ENCODE measurements at places on chromosomes 1 and 21.

DNA sequence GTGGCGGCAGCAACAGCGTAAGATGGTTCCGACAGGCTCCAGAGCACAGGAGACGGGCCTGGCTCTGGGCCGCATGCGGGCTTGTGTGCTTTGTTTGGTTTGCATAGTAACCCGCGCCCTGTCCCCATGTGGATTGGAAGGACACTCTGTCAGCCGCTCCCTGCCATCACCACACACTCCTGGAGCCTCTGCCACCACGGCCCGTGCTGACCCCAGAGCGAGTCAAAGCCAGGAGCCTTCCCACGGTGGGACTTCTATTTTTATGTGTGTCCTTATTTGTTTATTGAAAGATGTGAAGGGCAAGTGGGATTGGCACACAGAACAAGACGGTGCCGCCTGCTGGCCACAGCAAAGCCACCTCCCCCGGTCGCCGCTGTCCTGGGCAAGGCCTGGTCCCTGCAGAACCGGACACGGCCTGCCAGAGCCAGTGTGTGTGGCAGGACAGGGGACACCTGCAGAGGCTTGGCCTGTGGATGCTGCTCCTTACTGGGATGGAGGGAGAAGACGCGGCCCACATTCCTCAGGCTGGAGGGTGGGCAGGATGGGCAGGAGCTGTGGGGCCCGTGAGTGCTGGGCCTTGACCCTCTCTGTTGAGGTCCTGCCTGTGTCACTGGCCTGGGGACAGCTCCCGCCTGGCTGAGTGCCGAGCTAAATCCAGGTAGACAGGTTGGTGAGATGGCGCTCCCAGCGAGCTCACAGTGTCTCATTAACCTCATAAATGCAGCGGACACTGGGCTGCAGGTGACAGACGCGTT is 64.4 kb downstream of the AGPAT3 start:
- no peak for DNase-seq

DNA sequence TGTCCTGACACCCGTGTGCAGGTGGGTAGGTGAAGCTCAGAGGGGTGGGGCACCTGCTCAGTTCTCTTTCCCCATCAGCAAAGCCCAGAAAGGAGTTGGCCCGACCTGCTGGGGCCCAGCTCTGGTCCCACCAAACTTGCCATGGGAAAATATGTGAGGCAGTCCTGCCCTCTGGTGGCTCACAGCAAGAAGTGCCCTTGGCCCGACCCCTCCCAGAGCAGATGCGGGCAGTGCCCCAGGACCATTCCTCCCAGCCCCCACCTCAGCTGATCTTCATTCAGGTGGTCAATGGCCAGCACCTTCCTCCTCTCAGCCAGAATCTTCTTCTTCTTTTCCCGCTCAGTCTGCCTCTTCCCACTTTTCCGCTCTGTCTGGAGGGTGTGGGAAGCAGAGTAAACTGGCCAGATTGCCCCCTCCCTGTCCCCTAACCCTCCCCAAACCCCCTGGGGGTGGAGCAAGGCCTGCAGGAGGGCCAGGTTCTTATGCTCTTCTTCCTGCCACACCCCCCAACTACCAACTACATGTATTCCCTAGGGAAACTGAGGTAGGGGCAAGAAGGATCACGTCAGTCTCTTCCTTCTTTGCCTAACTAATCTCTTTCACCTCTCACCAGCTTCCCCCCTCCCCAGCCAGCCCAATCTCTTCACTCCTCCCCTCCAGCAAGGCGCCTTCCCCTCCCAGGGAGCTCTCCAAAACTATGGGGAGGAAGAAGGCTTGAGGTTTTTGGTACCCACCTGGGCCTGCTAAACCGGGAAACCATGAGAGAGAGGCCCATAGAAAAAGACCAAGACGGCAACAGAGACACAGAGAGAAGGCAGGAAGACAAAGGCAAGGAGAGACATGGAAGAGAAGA is 15.6 kb downstream of the TNNT2 start:
- DNase-seq: peak; percentile 15

GRCh38 chr1:212971312-212971711 is 21.0 kb downstream of the VASH2 start:
- no peak for DNase-seq

- no peak for DNase-seq
Measured at GRCh38 chr1:204146965-204147364, 4.9 kb downstream of the ETNK2 start.

DNA sequence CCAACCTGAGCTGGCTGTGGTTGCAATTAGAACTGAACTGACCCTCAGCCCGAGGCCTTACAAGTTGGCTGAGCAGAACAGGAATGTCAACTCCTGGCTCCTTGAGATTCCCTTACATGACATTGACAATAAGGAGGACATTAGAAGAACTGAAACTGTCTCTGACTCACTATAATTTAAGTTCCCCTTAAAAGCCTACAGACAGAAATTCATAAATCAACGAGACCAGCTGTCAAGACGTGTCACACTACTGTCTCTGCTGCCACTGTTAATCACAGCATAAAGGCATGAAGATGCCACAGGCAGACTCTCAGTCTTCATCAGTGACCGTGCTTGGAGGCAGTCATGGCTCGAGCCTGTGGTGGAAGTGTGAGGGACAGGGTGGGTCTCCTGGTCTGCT is 168.8 kb downstream of the GABPA start:
- no peak for DNase-seq

DNA sequence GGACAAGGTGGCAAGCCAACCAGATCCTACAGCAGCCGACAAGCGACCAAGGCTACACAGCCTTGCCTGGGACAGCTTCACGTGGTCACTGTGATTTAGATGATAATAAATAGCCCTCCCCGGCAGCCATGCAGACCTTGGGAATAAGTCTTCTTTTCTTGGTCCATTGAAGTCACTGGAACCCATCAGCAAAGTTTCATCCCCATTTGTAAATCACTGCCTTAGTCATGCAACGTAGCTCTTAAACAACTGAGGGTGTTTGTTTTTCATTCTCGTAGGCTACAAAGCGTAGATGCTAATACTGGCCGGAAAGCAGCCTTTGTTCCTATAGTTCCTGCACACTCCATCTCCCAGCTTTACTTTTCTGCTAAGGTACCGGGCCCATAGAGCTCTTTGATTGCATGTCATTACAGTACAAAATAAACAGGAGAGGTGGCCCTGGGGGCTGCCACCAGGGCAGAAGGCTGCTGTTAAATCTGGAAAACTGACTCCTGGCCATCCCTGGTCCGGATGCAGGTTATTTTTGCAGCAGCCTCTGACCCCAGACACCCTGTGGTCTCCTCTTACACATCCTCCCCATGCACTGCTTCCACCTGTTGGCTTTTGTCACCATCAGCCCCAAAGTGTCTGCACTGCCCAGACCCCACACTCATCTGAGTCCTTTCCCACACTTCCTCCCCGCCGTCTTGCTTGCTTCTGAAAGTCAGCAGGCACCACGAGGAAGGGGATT is 105.5 kb downstream of the TOMM20 start:
- DNase-seq: no peak

DNA sequence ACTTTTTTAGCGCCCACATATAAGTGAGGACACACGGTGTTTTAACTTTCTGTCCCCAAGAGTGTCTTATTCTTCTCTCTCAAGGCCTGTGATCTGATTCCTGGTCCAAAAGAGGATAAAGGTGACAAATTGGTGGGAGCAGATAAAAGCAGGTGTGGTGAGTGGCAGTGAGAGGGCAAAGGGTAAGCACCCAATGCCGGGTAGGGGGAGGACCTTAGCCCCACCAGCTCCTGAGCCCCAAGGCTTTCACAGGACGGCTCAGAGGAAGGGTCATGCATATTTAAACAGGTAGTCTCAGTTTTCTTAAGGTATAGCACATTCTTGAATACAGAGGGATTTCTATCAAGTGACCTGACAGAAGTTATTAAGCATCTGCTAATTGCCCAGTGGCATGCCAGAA is 19.6 kb downstream of the LBR start:
- DNase-seq: no peak

GRCh38 chr1:42145764-42146625 is 7.2 kb upstream of the GUCA2B start:
- no peak for DNase-seq

- DNase-seq: no peak
Measured at GRCh38 chr1:246784621-246785493, 60.6 kb downstream of the SCCPDH start.

DNA sequence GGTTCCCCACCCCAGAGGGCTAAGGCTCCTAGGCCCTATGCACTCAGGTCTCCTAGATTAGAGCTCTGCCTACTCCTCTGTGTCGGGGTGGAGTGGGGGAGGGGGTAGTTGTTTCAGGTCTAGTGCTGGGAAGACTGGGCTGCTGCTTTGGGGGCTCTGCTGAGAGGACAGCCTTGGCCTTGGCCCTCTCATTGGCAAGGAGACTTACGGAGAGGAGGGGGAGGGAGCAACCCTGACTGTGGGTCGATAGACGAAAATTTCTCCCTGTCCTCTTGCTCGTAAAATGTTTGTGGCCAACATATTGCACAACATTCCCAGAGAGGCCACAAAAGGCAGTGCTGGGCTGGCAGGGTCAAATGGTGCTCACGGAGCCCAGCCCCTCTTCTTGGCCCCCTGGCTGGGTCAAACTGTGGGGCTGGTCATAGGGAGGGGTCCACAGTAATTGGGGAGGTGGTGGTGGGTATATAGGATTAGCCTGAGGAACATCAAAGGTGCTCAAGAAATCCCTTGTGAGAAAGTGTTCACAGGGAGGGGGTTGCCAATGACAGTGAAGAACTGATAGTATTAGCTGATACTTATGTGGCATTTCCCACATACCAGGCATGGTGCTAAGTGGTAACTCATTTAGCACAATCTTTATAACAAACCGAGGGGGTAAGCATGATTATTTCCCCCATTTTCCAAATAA is 8.5 kb upstream of the DMBX1 start:
- no peak for DNase-seq

DNA sequence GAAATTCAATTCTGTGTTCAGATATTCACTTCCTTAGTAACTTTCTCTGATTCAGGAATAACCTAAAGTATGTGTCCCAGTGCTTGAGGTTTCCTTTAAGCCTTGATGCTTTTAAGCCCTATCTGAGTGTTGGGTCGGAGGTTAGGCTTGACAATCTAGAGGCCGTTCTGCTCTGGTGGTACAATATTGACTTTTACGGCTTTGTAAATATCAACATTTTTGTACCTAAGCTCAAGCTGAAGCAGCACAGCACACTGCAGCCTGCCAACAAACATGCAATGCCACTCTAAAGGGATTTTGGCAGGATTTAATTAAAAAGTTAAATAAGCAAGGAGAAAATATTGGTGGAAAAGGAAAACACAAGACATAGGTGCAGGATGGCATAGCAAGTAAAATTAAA is 279.2 kb downstream of the NEGR1 start:
- no peak for DNase-seq

- no peak for DNase-seq
Measured at GRCh38 chr1:90046635-90047034, 51.7 kb downstream of the ZNF326 start.

GRCh38 chr1:185480545-185480944 is 163.5 kb upstream of the IVNS1ABP start:
- DNase-seq: no peak

DNA sequence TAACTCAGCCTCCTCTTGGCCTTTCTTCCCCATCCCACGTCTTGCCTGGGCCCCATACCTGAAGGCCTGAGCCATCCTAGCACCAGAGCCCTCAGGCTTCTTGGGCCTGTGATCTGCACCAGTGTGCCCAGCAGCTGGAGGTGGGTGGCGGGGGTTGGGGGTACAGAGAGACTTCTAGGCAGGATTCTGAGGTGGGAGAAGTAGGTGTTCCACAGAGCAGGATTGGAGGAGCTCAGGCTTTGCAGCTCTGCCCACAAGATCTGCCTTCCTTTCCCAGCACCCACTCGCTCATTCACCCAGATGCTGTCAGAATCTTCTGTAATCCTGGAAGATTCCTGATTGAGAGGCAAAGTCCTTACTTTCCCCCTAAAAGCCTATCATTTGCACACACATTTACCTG is 10.0 kb upstream of the GJB5 start:
- no peak for DNase-seq

DNA sequence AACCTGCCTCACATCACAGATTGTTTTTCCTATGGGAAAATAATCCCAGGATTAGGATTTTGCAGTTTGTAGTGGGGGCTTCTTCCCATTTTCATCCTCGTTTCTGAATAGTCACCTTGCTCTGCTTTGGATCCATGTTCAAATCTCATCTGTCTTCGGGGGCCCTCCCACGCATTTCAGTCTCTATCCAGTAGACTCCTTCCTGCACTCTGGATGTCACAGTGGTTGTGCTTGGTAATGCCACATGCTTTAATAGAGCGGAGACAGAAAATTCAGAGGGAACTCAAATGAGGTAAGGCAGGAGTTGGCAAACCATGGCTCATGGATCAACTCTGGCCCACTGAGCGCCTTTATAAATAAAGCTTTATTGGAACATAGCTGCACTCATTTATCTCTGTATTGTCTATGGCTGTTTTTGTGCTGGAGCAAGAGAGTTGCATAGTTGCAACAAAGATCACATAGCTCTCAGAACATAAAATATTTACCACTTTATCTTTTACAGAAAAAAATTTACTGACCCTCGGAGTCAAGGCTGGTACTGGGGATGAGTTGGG is 101.0 kb downstream of the SPATA46 start:
- no peak for DNase-seq

DNA sequence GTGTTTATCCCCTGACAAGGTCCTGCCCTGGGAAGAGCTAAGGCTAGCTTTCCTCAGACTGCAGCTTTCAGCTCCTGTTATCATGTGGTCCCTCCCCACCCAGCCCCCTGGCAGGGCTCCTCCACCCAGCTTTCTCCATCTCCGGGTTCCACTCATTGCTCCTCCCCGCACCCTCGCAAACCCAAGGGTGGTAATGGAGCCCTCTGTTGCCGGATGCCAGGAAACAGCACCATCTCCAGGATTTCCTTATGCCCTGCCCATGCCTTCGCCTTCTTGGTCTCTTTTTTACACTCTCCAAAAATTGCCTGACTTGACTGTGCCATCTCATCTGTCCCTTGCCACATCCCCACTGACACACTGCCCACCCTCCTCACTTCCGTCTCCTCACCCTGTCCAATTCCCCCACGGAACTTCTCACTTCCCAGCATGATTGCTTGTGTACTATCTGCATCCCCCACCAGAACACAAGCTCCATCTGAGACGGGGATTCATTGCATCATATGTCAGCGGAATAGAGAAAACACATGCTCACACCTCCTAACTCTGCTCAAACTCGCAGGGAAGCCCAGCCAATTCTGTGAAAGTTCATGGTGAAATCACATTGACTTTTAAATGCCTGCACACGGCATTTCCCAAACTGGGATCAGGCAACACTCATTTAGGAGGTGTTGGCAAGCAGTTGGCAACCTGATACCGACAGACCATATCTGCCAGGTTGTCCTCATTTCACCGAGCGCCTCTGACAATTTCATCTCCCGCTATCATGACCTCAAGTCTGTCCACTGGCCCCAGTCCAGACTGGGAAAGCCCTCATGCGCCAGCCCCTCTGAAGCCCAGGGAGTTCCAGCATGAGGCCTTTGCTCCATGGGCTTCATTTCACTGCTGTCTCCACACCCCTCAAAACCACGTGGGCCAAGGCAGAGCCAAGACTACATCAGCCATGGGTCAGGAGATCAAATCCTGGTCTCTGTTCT is 201.1 kb downstream of the MATN1 start:
- no peak for DNase-seq

Measured in activated CD8-positive, alpha-beta memory T cell treated with anti-CD3 and anti-CD28 coated beads for 48 hours (primary cell).